OCI-LY7 (cell line): ENCODE measurements at places on chromosomes 16 and 17. TPM values are rescaled to one million over a fixed set of nuclear protein-coding genes. Genes with fewer than 3 reads are reported as not detected.

Gene OR1F1
- not detected in 2 replicates for total RNA-seq

Gene RNF157
- total RNA-seq = 0.70 and 1.3 TPM in 2 replicates

Gene ASB16
- 0.30 and 1.7 TPM in 2 replicates for total RNA-seq

Gene WFIKKN1
- total RNA-seq = 0.81 and 1.2 TPM in 2 replicates

Gene CD300LD
- total RNA-seq = not detected in 2 replicates

Gene TLCD3B
- total RNA-seq = 17.6 and 21.3 TPM in 2 replicates

Gene IL21R
- 36.7 and 47.0 TPM in 2 replicates for total RNA-seq

Gene SMIM36
- not detected in 2 replicates for total RNA-seq

Gene PLK1
- total RNA-seq = 156 and 164 TPM in 2 replicates

Gene VPS25
- total RNA-seq = 83.9 and 84.1 TPM in 2 replicates

Gene PERCC1
- not detected in 2 replicates for total RNA-seq

Gene FA2H
- 4.6 and 4.7 TPM in 2 replicates for total RNA-seq

Gene SEPTIN12
- not detected in 2 replicates for total RNA-seq

Gene MYO15A
- 1.4 and 2.0 TPM in 2 replicates for total RNA-seq

Gene SYNGR3
- 10.3 and 12.0 TPM in 2 replicates for total RNA-seq

Gene PRAC1
- not detected in 2 replicates for total RNA-seq

Gene MYH13
- not detected in 2 replicates for total RNA-seq

Gene OMG
- total RNA-seq = 1.4 TPM in 2 replicates

Gene PRR29
- total RNA-seq = 0.29 TPM in 1 of 2 replicates, not detected in the other

Gene CCL14
- total RNA-seq = not detected in 2 replicates

Gene NEUROD2
- not detected in 2 replicates for total RNA-seq

Gene KCNJ18
- total RNA-seq = not detected in 2 replicates

Gene TBC1D26
- total RNA-seq = 0.35 TPM in 1 of 2 replicates, not detected in the other

Gene ZG16B
- total RNA-seq = 2.5 and 2.6 TPM in 2 replicates

Gene CA4
- total RNA-seq = not detected in 2 replicates

Gene STARD3
- total RNA-seq = 54.2 and 62.1 TPM in 2 replicates

Gene OTOP2
- not detected in 2 replicates for total RNA-seq

Gene NSF
- 42.5 TPM in 2 replicates for total RNA-seq

Gene ARL5C
- total RNA-seq = 0.65 and 0.68 TPM in 2 replicates

Gene MAPT
- total RNA-seq = not detected in 2 replicates

Gene ACSM2B
- total RNA-seq = not detected in 2 replicates

Gene FOXJ1
- not detected in 2 replicates for total RNA-seq

Gene CES1
- not detected in 2 replicates for total RNA-seq

Gene GPR139
- not detected in 2 replicates for total RNA-seq
